SJSA1 (cell line): ENCODE measurements at places on chromosomes 13 and 19. TPM values are rescaled to one million over a fixed set of nuclear protein-coding genes. Genes with fewer than 3 reads are reported as not detected.

DNA sequence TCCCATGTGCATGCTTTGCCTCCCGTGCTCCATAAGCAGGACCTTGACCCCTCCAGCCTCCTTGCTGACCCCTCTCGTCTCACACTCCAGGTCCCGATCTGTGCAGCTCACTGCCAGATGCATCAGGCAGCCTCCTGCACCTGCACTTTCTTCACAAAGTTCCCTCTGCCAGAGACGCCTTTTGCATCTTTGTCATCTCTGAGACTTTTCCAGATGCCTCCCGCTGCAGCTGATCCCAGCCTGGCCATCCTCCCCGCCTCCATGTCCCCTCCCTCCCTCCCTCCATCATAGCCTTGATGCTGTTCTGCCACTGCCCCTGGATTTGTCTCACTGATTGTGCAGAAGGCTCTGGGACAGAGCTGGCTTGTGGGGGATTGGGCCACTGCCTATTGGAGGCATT, 29.9 kb downstream of the PPP1R37 start:
- no peaks in the 10 kb centered on the region for H3K27me3 ChIP-seq
- no peak overlapping the region for H3K27ac ChIP-seq
- no peak overlapping the region for H3K4me3 ChIP-seq

DNA sequence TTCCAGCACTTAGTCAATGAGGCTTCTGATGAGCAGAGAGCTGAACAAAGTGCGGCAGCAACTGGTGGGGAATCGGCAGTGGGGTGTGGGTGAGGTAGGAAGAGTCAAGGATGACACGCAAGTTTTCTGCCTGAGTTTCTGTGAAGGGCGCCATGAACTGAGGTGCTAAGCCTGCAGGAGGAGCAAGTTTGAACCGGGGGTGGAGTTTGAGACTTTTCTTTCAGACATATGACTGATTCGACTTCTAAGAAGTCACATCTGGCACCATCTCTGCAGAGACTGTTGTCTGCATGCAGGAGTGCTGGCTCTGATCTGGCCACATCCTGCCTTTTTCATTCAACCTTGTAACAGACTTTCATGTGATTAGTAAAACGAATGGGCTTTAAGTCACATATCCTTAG, 14.8 kb upstream of the GPI start:
- H3K4me3 ChIP-seq = no peak overlapping the region
- no peak overlapping the region for H3K27ac ChIP-seq
- DNase-seq = no peak

GRCh38 chr13:66809485-66809884, 420.7 kb downstream of the PCDH9 start:
- no peaks in the 10 kb centered on the region for H3K27me3 ChIP-seq
- H3K4me3 ChIP-seq = no peak overlapping the region
- no peak for DNase-seq
- no peak overlapping the region for H3K27ac ChIP-seq

DNA sequence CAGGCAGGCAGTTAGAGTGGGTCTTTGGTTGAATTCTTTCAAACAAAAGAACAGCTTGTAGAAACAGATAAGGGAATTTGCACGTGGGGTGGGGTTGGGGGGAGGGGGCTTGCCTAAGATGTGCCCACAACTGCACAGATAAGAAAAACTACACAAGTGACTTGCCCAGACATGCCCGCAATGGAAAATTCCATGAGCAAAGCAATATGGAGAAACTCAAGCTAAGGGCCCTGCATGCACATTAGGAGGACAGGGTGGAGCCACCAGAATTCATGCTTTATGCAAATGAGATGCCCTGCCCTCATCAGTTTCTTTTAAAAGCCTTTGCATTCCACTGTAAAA, 755.6 kb upstream of the MIR17HG start:
- no peaks in the 10 kb centered on the region for H3K4me1 ChIP-seq
- no peaks in the 10 kb centered on the region for H3K27me3 ChIP-seq
- no peak for DNase-seq
- H3K27ac ChIP-seq = no peak overlapping the region

DNA sequence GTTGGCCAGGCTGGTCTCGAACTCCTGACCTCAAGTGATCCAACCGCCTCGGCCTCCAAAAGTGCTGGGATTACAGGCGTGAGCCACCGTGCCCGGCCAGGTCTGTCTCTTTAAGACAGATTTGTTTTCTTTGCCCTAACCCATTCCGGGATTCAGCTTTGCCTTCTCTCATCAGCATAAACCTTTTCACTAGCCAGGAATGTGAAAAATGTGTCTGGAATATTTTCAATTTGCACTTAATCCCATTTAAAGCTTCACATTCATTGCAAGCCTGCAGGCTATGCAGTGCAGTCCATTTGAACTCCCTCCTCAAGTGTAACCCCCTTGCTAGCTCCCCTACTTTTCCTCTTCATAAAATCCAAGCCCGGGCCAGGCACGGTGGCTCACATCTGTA, 880 bp upstream of the TMEM160 start:
- peaks cover 23% of the 10 kb centered on the region for H3K4me1 ChIP-seq
- peak overlapping the region; percentile 73 for H3K4me3 ChIP-seq
- H3K36me3 ChIP-seq = peaks cover 4% of the 10 kb centered on the region; the same call in 1 of the 2 replicates

- no peak overlapping the region for H3K27ac ChIP-seq
- peaks cover 7% of the 10 kb centered on the region; the same call in 1 of the 2 replicates for H3K27me3 ChIP-seq
- no peak overlapping the region for H3K4me3 ChIP-seq
- no peaks in the 10 kb centered on the region for H3K36me3 ChIP-seq
These were observed 23.5 kb downstream of the LGALS16 start for GRCh38 chr19:39679056-39679790.

DNA sequence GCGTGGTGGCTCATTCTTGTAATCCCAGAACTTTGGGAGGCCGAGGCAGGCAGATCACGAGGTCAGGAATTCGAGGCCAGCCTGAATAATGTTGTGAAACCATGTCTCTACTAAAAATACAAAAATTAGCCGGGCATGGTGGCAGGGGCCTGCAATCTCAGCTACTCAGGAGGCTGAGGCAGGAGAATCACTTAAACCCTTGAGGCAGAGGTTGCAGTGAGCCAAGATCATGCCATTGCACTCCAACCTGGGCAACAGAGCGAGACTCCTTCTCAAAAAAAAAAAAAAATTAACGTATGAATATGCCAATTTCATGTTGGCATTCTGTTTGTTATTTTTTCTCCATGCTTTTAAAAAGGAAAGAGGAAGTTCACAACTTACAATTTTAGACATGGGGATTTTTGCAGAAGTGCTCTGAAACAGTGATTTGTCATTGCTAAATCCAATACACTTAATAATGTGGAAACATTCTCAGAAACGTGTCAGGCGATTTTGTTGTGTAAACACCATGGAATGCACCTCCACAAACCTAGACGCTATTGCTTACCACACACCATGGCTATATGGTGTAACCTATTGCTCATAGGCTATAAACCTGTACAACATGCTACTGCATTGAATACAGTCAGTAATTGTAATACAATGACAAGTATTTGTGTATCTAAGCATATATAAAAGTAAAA, 115.9 kb upstream of the PCDH20 start:
- no peak overlapping the region for H3K27ac ChIP-seq
- H3K4me1 ChIP-seq = no peaks in the 10 kb centered on the region
- no peak overlapping the region for H3K4me3 ChIP-seq
- H3K27me3 ChIP-seq = no peaks in the 10 kb centered on the region

DNA sequence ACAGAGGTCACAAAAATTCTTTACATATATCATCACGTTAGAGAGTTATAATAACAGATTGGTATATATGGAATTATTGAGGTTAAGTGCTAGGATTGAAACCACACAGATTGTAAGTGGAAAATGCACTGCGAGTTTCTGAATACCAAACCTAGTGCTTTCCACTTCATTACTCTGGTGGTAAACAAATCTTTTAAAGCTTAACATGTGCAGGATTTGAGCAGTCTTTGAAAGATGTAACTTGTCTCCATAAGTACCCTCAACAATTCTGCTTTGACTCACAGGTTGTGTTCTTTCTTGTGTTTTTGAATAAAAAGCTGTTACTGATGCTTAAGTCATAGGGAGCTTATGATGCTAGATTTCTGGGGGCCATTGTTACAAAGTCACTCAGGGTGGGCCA, 314.7 kb upstream of the DACH1 start:
- no peak overlapping the region for H3K4me3 ChIP-seq
- DNase-seq = no peak
- H3K27ac ChIP-seq = no peak overlapping the region
- H3K4me1 ChIP-seq = no peaks in the 10 kb centered on the region

- H3K4me3 ChIP-seq = no peak overlapping the region
- peaks cover 9% of the 10 kb centered on the region for H3K4me1 ChIP-seq
- H3K27ac ChIP-seq = no peak overlapping the region
- no peaks in the 10 kb centered on the region for H3K27me3 ChIP-seq
These were observed 10.1 kb downstream of the GRIN2D start for GRCh38 chr19:48403606-48404005.

GRCh38 chr13:113142876-113143275, 15.6 kb upstream of the PROZ start:
- no peak overlapping the region for H3K27ac ChIP-seq
- H3K4me1 ChIP-seq = no peaks in the 10 kb centered on the region
- no peaks in the 10 kb centered on the region for H3K27me3 ChIP-seq
- H3K36me3 ChIP-seq = no peaks in the 10 kb centered on the region

- no peak for DNase-seq
- no peaks in the 10 kb centered on the region for H3K4me1 ChIP-seq
- no peaks in the 10 kb centered on the region for H3K27me3 ChIP-seq
- H3K4me3 ChIP-seq = no peak overlapping the region
- no peak overlapping the region for H3K27ac ChIP-seq
These were observed 74.0 kb downstream of the RUBCNL start for GRCh38 chr13:46313024-46313423.

DNA sequence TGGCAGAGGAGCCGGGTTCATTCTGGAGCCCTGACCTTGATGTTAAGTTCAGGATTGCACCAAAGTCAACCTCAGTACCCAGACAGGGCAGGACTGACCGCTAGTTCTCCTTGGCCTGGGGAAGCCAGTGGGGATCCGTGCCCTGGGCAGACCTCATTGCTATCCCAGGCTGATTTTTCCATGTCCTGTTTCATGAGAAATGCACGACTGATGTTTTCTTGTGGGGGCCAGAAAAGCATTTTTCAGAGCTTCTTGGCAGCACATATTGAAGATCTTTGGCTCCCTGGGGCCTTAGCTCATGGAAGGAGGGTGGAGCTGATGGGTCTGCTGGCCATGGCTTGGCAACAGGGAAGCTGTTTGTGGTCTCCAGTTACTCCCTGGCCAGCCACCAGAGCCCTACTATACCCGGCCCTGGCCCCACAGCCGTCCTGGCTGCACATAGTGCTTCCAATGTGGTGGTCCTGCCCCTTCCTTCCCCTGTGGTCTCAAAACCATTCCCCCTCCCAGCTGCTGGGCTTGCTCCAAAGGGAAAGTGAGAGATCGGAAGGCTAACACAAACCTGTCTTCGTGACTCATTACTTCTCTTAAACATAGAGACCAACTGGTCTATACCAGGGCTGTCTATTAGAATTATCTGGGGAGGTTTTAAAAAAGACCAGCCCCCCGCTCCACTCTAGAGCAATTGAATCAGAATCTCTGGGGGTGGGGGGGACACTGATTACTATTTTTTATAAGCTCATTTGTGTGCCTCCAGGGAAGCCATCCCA, 11.2 kb downstream of the IL17D start:
- no peak for DNase-seq
- H3K27ac ChIP-seq = peak overlapping the region; percentile 27; the same call in 1 of the 2 replicates
- H3K4me1 ChIP-seq = peaks cover 28% of the 10 kb centered on the region
- H3K36me3 ChIP-seq = no peaks in the 10 kb centered on the region
- no peaks in the 10 kb centered on the region for H3K27me3 ChIP-seq
- no peak overlapping the region for H3K4me3 ChIP-seq

DNA sequence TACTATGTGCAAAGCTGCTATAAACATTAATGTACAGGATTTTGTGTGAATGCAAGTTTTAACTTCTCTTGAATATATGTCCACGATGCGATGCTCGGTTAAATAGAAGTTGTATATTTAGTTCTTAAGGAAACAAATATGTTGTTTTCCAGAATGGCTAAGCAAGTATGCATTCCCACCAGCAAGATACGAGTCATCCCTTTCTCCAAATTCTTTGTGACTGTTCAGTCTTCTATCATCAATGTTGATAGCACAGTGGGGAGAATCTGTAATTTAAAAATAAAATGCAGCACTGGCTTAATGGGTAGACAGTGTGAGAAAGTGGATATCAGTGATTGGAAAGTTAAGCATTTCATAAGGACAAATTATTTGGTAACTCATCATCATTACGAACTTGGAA, 1340.8 kb downstream of the PCDH9 start:
- no peak overlapping the region for H3K27ac ChIP-seq
- H3K4me1 ChIP-seq = no peaks in the 10 kb centered on the region
- H3K27me3 ChIP-seq = no peaks in the 10 kb centered on the region
- H3K4me3 ChIP-seq = no peak overlapping the region
- no peak for DNase-seq

DNA sequence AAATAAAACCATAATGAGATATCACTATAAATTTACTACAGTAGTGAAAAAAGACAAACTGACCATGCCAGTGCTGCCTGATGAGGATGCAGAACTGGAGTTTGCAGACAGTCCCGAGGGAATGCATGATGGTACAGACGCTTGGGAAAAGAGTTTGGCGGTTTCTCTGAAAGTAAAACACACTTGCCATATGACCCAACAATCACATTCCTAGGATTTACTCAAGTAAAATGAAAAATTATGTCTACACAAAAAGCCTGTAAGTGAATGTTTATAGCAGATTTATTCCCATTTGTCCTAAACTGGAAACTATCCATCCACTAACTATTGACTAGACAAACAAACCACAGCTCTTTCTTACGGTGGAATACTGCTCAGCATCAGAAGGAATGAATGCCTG, 271.0 kb downstream of the DNAJC15 start:
- no peaks in the 10 kb centered on the region for H3K36me3 ChIP-seq
- H3K27ac ChIP-seq = no peak overlapping the region
- no peak for DNase-seq

GRCh38 chr13:110371550-110372465, 64.7 kb downstream of the COL4A2 start:
- peaks cover 48% of the 10 kb centered on the region for H3K4me1 ChIP-seq
- peak overlapping the region; percentile 1; the same call in 1 of the 2 replicates for H3K27ac ChIP-seq
- peaks cover 11% of the 10 kb centered on the region for H3K36me3 ChIP-seq
- peak; percentile 57 for DNase-seq
- H3K27me3 ChIP-seq = no peaks in the 10 kb centered on the region

DNA sequence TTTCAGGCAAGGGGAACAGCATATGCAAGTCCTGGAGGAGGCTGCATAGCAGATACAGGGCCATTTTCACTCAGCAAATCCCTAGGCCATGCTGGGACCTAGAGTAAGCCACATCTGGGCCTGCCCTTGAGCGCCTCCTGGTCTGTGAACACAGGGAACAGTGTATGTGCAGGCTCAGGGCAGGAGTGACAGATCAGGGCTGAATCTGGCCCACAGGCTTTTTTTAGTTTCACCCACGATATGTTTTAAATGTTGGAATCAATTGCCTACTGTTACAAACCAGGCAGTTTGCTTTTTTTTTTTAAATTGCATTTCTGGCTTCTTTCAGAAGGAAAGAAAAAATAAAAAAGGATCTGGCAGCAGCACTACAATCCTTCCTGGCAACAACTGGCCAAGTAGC, 1.5 kb upstream of the TMEM145 start:
- H3K4me1 ChIP-seq = peaks cover 9% of the 10 kb centered on the region
- H3K36me3 ChIP-seq = no peaks in the 10 kb centered on the region
- H3K4me3 ChIP-seq = no peak overlapping the region
- H3K27ac ChIP-seq = no peak overlapping the region
- no peak for DNase-seq

GRCh38 chr19:39223703-39224279, 19.7 kb upstream of the SYCN start:
- no peaks in the 10 kb centered on the region for H3K36me3 ChIP-seq
- H3K27ac ChIP-seq = no peak overlapping the region
- H3K4me3 ChIP-seq = no peak overlapping the region
- no peaks in the 10 kb centered on the region for H3K4me1 ChIP-seq
- H3K27me3 ChIP-seq = peaks cover 7% of the 10 kb centered on the region; the same call in 1 of the 2 replicates

Gene ZNF296
- not detected in 2 replicates for total RNA-seq

Gene CBARP
- 0.50 and 1.6 TPM in 2 replicates for total RNA-seq

Gene ZIK1
- total RNA-seq = 6.1 and 18.0 TPM in 2 replicates

Gene CYP2A6
- not detected in 2 replicates for total RNA-seq

Gene ZNF383
- total RNA-seq = 0.75 and 1.5 TPM in 2 replicates

Gene FUT6
- total RNA-seq = not detected in 2 replicates
